Vagina (tissue), 2 donors: ENCODE measurements at places on chromosomes 2 and 18.
A peak's percentile ranks its signal among the peaks of the same experiment; 100 is the strongest.

GRCh38 chr2:95206096-95206495, 1.2 kb upstream of the ZNF892 start:
- DNase-seq: no peak

- no peak for DNase-seq
Observed at GRCh38 chr18:51150113-51150700, 47.3 kb downstream of the MEX3C start.

GRCh38 chr2:37829202-37829601, 95.9 kb upstream of the RMDN2 start:
- DNase-seq: peak; percentile 70

- no peak for DNase-seq
Observed at GRCh38 chr2:219595256-219595655, 2.4 kb upstream of the STK11IP start.

- DNase-seq: no peak
Observed at GRCh38 chr2:215851696-215852095, 161.7 kb downstream of the MREG start.

GRCh38 chr18:9714266-9715087, 6.4 kb downstream of the RAB31 start:
- DNase-seq: no peak

DNA sequence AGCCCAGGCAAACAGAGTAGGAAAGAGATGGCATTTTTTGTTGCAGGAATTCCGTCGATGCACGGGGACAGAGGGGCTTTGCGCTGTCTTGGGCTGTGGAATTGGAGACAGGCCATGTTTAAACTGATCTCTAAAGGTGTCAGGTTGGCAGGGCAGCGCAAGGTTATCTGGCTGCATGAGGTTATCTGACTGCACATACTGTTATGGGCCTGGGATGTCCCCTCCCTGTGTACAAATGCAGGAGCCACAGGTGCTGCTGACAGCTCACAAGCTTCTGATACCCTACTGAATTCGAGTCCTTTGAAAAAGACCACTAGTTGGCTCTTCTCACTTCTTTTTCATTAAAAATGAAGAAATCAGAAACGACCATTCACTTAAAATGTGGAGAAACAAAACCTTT, 255.4 kb downstream of the PLCL1 start:
- DNase-seq: no peak

DNA sequence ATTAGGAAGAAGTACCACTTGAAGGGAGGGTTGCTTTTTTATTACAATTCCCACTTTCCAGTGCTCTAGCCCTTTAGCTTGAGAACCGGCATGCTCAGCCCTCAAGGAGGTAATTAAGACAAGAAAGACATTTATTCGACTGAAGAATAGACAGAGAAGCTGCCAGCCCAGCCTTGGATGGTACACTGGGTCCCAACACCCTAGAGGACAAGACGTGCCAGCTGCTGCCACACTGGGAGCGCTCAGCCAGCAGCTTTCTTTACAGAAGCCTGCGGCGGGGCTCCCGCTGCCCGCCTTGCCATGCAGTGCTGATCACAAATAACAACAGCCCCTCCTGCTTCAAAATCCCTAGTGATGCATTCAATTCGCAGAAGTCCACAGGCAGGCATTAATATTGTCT, 746.3 kb upstream of the RAB6C start:
- no peak for DNase-seq

DNA sequence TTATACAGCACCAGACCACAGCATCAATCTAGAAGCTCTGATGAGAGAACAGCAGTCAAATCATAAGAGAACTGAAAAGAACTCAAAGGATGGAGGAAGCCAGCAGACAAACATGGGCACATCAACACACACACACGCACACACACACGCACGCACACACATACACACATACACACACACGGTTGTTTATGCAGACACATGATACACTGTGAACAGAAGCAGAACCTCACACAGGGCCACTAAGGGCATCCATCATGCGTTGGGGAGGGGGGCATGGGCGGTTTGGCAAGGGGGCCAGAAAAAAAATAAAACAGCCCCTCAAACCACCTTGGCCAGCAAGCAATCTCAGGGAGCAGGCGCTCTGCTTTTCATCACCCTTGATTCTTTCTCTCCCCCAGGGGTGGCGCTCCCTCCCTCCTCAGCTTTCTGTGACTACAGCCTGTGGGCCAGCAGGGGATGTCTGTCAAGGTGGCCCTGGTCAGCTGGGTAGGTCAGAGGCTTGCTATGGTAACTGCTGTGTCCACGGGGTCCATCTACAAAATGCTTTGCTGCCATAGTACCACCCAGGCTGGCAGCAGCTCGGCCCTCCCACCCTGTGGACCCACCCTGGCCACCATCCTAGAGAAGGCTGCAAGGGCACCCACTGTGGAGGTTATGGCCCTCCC, 318.0 kb downstream of the CELF4 start:
- no peak for DNase-seq

GRCh38 chr2:239164335-239164871, 236.4 kb downstream of the HDAC4 start:
- no peak for DNase-seq

- no peak for DNase-seq
Observed at GRCh38 chr2:120463527-120463926, 117.6 kb downstream of the INHBB start.

- no peak for DNase-seq
Observed at GRCh38 chr18:1599196-1599595, 694.5 kb downstream of the ADCYAP1 start.

GRCh38 chr2:236158969-236159777, 9.0 kb downstream of the GBX2 start:
- no peak for DNase-seq

DNA sequence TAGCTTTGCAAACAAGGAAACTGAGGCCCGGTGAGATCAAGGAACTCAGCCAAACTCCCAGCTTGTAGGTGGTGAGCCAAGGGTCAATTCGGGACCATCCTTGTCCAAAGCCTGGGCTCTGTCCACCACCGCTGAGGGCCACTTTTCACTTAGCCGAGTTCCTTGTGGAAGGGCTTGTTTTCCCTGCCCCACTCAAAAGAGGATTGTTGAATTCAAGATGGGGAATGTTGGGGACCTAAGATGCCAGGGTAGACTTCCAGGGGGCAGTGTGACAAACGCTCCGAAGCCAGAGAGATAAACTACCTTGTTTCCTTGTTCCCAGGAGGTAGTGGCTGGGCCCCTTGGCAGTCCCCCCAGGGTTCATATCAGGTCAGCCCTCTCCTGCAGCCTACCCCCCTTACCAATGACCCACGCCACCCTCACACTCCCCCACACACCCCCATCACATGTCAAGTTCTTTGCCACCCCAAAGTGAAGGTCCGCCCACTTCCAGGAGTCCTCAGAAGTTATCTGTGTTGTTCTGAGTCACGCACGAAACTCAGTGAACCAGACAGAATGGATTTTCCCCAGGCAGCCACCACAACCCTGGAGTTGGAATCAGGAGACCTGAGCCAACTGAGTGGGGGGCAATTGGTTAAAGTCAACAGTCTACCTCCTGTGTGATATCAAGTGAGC, 10.3 kb upstream of the ATOH8 start:
- no peak for DNase-seq

DNA sequence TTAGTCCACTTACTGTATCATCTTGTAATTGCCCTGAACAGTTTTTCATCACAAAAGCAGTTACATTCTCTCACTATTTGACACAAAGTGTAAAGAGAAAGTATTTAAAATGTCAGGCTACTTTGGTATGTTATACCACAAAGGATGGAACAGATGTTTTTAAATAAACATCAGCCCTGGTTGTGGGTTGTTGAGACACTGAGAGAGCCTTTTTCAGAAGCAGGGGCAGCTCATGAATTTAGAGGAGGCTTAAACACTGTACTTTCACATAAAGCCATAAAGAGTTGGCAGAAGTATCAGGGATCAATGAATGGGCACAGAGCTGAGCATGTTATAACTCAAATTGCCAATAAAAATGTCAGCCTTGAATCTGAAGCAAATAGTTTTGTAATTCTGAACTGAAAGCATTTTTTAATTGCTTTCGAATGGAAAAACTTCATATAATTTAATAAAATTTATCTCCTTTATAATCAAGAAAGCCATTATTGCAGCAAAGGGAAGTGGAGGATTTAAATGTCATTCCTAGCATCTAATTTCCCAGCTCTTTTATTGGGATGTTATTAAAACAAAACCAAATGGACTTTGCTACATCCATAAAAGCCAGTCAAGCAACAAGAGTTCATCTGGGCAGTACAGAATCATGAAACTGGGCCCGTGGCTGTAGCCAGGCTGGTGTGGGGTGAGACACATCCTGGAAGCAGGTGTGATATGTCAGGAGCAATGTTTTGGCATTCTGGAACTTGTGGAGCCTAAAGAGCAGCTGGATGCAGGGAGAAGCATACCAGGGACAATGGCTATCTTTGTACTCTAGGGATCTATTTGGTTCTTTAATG, 95.1 kb upstream of the NT5C1B start:
- no peak for DNase-seq

GRCh38 chr18:11851806-11852337, 659 bp downstream of the CHMP1B start:
- no peak for DNase-seq

GRCh38 chr2:88896971-88897370, 205.5 kb downstream of the RPIA start:
- DNase-seq: no peak

DNA sequence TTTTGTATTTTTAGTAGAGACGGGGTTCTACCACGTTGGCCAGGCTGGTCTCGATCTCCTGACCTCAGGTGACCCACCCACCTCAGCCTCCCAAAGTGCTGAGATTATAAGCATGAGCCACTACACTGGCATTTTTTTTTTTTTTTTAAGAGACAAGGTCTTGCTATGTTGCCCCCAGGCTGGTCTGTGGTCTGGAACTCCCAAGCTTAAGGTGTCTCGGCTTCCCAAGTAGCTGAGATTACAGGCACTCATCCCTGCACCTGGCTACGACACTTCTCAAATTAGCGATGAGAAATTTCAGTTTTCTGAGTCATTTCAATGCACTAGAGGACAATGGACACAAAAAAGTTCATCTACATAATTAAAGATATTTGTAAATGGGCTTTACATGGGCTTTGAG, 36.6 kb upstream of the TCF7L1 start:
- no peak for DNase-seq

DNA sequence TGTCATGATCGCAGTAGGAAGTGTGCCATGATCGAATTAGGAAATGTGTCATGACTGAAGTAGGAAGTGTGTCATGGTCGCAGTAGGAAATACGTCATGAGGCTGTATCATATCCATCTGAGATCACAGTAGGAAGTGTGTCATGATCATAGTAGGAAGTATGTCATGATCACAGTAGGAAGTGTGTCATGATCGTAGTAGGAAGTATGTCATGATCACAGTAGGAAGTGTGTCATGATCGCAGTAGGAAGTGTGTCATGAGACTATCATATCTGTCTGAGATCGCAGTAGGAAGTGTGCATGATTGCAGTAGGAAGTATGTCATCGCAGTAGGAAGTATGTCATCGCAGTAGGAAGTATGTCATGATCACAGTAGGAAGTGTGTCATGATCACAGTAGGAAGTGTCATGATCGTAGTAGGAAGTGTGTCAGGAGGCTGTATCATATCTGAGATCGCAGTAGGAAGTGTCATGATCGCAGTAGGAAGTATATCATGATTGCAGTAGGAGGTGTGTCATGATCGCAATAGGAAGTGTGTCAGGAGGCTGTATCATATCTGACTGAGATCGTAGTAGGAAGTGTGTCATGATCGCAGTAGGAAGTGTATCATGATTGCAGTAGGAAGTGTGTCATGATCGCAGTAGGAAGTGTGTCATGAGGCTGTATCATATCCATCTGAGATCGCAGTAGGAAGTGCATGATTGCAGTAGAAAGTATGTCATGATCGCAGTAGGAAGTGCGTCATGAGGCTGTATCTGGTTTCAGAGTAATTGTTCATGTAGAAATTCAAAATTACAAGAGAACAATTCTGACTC, 56.4 kb upstream of the NFATC1 start:
- DNase-seq: no peak

DNA sequence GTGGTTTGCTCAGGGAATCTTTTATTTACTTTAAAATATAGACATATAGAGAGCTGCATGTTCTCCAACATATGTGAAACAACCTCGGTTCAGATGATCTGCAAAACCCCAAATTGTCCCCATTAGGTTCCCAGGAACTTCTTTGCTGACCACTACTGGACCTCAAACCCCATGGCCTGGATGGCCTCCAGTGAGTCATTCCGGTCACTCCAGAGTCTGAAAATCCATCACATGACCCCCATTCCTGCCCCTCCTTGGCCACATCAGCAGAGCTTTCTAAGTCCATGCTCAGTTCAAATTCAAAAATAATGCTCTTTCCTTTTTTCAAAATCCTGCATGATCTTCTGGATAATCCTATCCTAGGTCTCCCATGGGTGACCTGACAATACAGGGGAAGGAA, 271.0 kb downstream of the TNS1 start:
- DNase-seq: no peak

DNA sequence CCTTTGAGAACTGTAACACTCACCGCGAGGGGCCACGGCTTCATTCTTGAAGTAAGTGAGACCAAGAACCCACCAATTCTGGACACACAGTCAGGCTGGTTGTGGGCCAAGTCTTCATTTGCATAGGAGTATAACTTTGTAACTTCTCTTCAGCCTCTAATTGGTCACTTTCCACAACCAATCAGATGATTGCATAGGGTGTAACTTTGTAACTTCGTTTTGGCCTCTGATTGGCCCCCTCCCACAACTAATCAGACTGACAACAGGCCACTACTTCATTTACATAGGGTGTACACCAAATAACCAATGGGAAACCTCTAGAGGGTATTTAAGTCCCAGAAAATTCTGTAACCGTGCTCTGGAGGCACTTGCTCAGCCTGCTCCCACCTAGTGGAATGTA, 77.5 kb upstream of the TCF4 start:
- DNase-seq: no peak

DNA sequence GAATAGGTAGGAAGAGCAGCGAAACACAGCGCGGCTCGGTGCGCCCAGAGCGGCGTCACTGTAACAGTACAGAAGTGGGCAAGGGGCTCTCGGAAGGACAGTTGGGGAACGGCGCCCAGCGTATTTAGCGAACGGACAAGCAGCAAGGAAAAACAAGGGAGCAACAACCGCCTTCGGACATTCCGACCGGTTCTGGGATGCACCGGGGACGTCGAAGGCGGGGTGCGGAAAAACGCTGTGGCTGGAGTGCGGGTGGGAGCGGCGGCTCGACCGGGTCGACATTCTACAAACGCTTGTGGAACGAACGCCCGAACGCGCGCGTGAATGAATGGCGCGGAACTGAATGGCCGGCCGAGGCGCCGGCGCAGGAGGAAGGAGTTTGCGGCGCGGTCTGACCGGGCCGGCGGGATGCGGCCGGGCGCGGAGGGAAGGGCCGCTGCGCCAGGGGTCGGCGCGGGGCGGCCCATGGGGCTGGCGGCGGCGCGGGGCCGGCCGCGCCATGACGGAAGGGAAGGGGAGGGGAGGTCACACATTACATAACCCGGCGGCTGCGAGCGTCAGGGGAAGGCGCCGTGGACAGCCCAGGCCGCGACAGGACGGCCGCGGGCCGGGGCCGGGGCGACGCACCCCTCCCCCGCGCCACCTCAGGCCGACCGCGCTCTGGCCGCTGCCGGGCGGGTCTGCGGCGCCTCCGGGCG, 605 bp downstream of the REV1 start:
- no peak for DNase-seq
